NCI-H774 (cell line): ENCODE measurements at places on chromosomes 6 and 20.

GRCh38 chr20:50506270-50506579, 4.0 kb upstream of the PTPN1 start:
- no peak for DNase-seq

- DNase-seq = no peak
Measured at GRCh38 chr20:37202267-37202943, 23.1 kb upstream of the MROH8 start.

GRCh38 chr6:31225735-31226134, 46.2 kb downstream of the HLA-C start:
- no peak for DNase-seq

GRCh38 chr6:83221889-83222479, 28.8 kb downstream of the RWDD2A start:
- DNase-seq = peak; percentile 69

GRCh38 chr20:17884307-17885003, 84.1 kb downstream of the SNX5 start:
- no peak for DNase-seq

DNA sequence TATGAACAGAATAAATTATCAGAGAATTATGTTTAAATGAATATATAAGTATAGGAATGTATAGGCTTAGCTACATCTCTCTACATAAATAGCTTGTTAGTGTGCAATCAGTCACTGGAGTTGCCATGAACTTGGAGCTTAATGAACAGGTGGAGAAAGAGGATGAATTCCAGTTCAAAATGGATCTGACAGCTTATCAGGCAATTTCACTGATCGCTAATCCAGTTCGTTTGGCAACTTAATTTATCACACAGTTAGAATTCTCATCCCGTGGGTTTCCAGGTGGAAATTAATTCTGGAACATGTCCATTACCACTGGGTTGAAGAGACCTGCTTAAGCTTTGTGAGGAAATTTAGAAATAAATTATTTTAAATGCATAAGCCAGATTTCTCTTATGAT, 118.1 kb downstream of the MACROD2 start:
- no peak for DNase-seq

DNA sequence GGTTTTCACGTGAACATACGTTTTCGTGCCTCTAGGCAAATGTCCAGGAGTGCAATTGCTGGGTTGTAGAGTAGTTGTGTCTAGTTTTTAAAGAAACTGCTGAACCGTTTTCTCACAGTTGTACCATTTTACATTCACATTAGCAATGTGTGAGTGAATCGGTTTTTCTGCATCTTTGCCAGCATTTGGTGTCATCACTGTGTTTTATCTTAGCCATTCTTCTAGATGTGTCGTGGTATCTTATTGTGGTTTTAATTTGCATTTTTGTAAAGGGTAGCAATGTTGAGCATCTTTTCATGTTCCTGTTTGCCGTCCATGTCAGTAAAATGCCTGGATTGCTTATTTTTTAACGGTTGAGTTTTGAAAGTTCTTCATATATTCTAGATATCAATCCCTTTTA, 10.2 kb downstream of the DOK5 start:
- no peak for DNase-seq

GRCh38 chr6:41294214-41294872, 7.9 kb upstream of the TREM1 start:
- no peak for DNase-seq

DNA sequence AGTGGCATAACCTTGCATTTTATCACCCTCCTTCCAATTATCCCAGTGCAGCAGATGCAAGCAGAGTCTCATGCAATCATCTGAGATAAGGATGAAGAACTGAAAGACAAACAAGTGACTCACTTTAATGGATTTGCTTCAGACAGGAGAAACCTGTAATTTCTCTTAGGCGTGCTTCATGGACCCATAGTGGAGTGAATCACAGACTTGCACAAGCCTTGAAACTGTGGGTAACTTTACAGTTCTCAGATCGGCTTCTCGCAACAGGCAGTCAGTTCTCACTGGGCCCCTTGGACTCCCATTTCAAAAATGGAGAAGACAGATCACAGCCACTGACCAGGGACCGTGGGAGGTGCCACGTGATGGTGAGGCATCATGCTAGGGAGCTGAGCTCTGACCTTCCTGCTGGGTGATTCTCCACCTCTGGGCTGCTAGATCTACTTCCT, at the start of gene ADGRF4:
Gene ADGRF4 (plus strand): TSS at position 239 of the 446 bp plus-strand sequence. CDS start 8,666 bp downstream, outside the sequence.
- no peak for DNase-seq

GRCh38 chr6:3849681-3850450, 693 bp downstream of the FAM50B start:
- DNase-seq = no peak

DNA sequence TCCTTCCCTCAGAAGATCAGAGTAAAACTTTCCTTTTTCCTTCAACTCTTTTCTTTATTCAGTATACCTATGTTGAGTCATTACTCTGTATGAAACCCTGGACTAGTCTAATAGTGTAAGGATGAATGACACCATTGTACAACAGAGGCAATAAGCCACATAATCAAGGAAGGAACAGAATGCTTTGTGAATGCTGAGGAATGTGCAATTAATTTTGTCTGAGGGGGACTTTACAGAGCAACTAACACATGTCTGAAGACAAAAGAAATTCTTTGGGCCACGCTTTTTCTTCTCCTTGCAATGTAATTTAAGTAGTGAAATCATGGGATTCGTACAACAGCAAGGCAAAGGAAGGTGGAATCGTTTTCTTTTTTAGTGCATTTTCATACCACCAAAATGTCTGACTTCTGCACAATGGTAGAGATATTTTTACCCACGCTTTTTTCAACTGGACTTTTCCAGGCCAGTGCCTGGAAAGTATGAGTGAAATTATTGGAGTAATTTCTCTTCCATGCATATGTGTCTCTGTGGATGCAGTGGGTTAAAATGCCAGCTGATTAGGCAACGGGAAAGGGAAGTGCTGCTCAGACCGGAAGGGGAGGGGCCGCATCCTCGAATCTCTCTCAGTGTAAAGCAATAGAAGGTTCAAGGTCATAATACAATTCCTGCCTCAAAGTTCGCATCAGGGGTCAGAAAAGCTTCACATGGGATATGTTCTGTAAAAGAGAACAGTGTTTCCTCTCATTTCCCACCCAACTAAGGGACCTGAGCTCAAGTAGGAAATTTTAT, 89.9 kb upstream of the MTHFD1L start:
- DNase-seq = no peak

DNA sequence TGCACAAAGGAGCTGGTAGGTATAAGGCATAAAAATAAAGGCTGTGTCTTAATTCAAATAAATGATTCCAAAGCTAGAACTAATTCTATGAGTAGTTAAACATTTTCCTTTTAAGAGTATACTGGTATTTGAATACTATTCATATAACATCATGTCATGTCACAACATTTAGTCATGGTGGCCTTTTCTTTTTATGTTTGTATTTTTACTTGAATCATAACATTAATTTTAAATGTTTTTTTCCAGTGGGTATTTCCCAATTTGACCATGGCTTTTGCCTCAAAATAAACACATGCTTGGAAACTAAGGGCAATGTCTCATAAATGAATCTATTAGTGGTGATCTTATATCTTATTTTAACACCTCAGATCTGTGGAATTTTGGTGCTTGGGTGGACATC, 177.1 kb downstream of the CD109 start:
- no peak for DNase-seq

DNA sequence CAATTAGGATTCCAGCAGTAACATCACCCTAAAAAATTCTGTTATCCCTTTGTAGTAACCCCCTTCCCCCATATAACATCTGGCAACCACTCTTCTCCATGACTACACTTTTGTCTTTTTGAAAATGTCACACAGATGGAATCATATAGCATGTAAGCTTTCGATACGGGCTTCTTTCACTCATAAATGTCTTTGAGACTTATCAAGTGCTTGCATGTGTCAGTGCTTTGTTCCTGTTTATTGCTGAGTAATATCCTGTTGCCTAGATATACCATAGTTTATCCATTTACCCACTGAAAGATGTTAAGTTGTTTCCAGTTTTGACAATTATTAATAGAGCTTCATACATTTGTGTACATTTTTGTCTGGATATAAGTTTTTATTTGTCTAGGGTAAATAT, 10.4 kb upstream of the SNPH start:
- DNase-seq = no peak

- peak; percentile 33 for DNase-seq
Measured at GRCh38 chr20:31595654-31596411, 9.3 kb upstream of the ID1 start.

DNA sequence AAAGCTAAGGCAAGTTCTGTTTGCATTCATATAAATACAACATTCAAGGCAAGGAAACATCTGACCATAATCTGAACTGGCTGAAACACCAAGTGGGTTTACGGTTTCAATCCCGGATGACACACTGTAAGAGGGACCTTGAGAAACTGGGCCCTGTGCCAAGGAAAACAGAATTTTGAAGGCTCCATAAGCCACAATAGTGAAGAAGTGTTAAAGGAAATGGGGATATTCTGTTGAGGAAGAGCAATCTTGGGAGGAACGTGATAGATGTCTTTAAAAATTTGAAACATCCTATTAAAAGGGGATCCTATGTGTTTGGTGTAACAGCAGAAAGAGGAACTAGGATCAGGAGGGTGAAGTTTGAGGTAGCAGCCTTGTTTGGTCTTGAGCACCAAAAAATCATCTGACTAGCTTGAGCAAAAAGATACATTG, 82.4 kb upstream of the TAB2 start:
- no peak for DNase-seq

GRCh38 chr20:10584371-10584770, 89.4 kb downstream of the JAG1 start:
- no peak for DNase-seq

GRCh38 chr6:70103798-70104197, 199.1 kb downstream of the COL9A1 start:
- DNase-seq = no peak

- DNase-seq = no peak
Measured at GRCh38 chr20:4455301-4455701, 266.4 kb upstream of the PRND start.

GRCh38 chr6:154602708-154603107, 92.2 kb upstream of the CNKSR3 start:
- no peak for DNase-seq

GRCh38 chr6:113524826-113525225, 332.3 kb upstream of the MARCKS start:
- DNase-seq = no peak

DNA sequence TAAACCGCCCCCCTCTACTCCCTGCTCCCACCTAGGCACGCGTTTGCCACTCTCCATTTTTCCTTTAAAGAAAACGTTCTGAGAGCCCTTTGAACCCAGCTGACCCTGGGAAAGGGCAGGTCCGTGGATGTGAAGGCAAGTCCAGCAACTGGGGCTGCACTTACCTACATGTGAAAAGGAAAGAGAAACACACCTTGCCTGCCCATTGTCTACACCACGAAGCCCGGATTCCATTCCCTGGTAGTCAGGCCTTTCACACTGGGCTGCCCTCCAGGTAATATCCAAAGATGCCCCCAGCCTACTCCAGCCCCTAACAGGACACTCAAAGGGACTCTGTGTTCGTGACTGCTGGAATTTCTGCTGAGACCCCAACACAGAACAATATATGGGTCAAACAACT, 94.4 kb downstream of the CD83 start:
- no peak for DNase-seq

- no peak for DNase-seq
Measured at GRCh38 chr20:21184819-21185218, 58.9 kb downstream of the KIZ start.

GRCh38 chr6:90103056-90103800, 193.4 kb downstream of the BACH2 start:
- no peak for DNase-seq
